ENCODE measurements at places on chromosomes 7 and 10.

GRCh38 chr10:14723052-14723689 lies 51.5 kb downstream of the FAM107B start:
- DNase-seq = peak; percentile 2

GRCh38 chr7:154505362-154505761 lies 453.2 kb downstream of the DPP6 start:
- no peak for DNase-seq

GRCh38 chr10:4984971-4985594 lies 18.6 kb downstream of the AKR1C2 start:
- DNase-seq = no peak

- no peak for DNase-seq
Observed at GRCh38 chr10:10128387-10128786, 889.3 kb upstream of the CELF2 start.

Measured in activated T-helper 9 cell treated with anti-CD3 and anti-CD28 coated beads, Interleukin-2, amount 50 U/mL, for 16 hours (primary cell).